ENCODE measurements at places on chromosomes 12 and 14.

GRCh38 chr12:67525617-67525884 lies 123.0 kb upstream of the DYRK2 start:
- DNase-seq = no peak

GRCh38 chr12:124685689-124686369 lies 118.4 kb upstream of the NCOR2 start:
- DNase-seq = no peak

GRCh38 chr12:14884458-14884878 lies 1.2 kb downstream of the MGP start:
- DNase-seq = peak; percentile 76

- no peak for DNase-seq
Observed at GRCh38 chr12:51520576-51521325, 70.3 kb upstream of the SCN8A start.

DNA sequence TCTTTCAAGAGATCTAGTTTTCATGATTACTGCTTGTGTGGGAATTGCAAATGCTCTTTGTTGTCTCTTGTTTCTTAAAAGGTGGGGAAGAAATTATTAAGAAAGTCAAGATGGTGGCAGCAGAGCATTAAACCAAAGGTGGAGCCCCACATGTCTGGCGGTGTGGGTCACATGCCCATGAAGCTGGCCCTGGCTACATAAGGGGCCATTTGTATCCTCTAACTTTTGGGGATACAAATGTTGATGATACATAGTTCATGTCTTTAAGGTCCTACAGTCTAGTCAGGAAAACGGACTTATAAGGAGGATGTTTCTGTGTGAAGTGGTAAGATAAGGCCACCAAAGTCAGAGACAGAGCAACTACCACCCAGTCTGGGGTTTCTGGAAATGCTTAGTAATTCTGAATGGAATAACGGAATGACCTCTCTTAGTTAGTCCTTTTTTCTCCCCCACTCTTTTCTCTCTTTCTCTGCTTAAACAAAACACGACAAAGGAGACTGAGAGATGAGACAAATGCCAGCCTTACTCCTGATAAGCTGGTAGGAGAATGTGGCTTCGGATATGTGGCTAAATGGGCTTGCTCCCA lies 39.9 kb upstream of the PTHLH start:
- DNase-seq = no peak

DNA sequence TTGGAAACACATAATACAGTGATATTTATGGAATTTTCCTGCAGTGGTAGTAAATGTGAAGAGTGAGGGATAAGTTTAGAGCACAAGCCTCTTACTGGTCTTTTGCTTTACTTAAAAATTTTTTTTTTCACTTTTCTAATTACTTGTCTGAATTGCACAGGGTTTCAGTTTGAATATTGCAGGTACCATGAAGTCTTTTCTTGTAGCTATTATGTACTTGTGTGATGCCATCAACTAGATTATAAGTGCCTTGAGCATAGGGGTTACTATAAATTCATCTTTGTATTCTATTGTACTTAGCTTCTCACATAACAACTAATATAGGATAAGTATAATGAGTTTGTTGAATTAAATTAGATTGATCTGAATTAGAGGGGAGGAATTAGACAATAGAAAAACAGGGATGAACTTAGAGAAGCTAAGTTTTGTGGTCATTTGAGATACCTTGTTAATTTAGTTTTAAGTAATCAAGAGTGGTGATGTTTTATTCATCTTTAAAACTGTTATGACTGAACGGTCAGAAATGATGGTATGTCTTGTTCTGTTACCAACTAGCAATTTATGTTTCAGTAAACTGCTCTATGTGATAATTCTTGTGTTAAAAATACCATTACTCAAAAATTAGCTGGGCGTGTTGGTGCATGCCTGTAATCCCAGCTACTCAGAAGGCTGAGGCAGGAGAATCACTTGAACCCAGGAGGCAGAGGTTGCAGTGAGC lies 42.1 kb downstream of the CCDC91 start:
- no peak for DNase-seq

DNA sequence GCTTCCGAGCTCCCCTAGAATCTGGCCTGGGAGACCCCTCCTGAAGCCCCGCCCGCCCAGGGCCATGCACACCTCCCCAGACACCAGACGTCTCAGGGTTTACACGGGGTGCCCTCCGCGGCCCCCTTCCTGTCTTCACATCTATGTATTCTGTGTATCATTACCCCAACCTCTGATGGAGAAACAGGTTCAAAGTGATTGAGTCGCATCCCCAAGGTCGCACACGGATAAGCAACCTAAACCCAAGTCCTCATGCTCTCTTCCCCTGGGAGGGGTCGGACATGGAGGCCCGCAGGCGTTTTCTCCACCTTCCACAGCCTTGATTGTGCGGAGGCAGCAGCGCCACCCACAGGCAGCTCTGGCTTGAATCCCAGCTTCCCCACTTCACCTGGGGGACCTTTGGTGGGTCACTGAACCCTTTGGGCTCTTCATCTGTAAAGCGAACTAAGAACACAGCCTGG lies 237.3 kb downstream of the BCL11B start:
- DNase-seq = no peak

DNA sequence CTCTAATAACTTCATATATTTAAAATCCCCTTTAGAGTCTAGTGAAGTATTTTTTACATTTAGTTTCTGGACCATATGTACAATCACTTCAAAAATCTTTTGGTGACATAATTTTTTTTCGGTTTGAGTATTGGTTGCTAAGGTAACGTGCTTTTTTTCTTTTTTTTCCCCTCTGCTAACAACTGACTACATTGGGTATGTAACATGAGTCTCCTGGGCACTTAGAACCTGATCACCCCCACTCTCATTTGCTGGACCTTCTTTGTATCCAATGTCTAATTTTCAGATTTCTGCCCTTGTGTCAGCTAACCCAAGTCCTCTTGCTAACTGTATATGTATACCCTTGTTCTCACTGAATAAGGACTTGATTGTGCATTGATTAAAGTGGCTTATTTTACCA lies 592.9 kb upstream of the FLRT2 start:
- DNase-seq = no peak

DNA sequence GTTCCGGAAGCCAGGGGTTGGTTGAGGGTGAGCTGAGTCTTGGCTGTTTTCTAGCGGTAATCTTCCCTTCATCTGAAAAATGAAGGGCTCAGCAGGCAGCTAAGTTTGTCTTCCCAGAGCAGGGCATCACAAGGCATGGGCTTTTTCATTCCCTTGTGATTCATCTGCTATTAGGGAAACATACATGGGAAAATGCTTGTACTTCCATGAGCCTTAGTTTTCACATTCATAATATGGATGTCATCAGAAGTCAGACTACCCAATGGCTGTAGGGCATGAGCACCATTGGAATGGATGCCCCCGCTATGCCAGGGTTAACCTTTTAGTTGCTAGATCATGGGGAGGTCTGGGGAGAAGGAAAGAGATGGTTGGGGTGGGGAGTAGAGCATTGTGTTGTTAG lies 18.7 kb downstream of the HELB start:
- no peak for DNase-seq

- no peak for DNase-seq
Observed at GRCh38 chr12:113727651-113728061, 238.5 kb downstream of the RBM19 start.

GRCh38 chr14:69483765-69484443 lies 624 bp upstream of the PLEKHD1 start:
- DNase-seq = no peak

DNA sequence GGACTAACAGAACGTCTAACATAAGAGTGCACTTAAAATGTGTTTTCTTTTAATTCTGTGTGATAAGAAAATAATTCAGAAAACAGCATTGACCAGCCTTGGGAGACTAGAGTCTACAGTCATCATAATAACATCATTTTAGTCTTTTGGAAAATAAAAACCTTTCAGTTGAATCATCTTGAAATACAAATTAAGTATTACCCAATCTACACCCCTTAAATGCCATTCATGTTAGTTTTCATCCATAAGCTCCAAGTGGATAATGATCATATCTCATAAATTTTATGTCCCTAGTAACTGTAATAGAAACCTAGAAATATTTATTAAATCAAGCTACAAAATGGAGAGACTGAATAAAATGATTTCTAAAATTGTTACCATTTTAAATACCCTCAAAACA lies 32.4 kb downstream of the EPS8 start:
- no peak for DNase-seq

DNA sequence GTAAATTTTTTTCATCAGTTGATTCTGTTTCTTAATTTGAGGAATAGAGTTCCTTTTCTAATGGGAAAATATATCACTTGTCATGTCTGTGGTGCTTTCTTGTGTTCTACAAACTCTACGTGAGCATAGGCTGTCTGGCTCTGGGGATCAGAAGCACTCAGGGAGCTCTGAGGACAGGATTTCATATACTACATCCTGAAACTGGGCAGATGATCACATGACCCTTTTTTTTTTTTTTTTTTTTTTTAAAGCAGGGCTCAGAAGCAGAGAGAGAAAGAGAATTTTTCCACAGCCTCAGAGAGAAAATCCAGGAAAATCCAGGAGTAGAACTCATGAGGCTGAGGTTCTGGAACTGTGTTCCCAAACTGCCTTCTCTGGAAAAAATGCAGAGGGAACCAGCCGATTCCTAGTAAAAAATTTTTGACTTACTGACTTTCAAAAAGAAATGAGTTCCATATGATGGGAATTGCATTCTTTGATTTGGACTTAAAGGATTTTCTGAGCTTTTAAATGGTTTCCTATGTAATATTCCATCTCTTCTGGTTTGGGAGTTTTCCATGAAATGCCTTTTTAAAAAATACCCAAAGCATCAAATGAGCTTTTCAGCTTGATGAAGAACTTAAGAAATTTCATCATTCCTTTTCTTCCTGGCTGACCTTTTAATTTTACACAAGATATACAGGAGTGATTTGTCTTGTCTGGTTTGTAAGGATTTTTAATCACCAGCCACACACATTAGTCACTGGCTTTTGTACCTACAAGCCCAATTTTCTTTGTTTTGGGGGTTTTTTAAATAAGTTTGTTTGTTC lies 183.1 kb upstream of the HIF1A start:
- no peak for DNase-seq

All from T-helper 9 cell (primary cell).